ENCODE measurements at places on chromosomes 1 and 21.
A peak's percentile ranks its signal among the peaks of the same experiment; 100 is the strongest.

GRCh38 chr1:201357636-201358348 lies 19.7 kb downstream of the TNNT2 start:
- DNase-seq: no peak

DNA sequence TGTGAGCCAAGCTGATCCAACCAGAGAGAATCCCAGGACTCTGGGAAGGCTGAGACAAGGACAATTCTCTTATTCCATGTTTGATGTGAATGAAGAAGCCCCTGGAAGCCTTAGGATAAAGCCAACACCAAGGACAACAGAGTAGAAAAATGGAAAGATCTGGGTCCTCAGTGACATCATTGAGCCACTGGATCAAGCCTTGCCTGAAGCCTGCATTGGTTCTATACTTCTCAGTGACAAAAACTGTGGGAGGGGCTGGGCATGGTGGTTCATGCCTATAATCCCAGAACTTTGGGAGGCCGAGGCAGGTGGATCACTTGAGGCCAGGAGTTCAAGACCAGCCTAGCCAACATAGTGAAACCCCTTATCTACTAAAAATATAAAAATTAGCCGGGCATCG lies 15.6 kb downstream of the ARHGEF19 start:
- DNase-seq: no peak

GRCh38 chr1:8092657-8093056 lies 66.5 kb upstream of the ERRFI1 start:
- DNase-seq: no peak

GRCh38 chr21:36749935-36750575 lies 51.1 kb downstream of the SIM2 start:
- no peak for DNase-seq

DNA sequence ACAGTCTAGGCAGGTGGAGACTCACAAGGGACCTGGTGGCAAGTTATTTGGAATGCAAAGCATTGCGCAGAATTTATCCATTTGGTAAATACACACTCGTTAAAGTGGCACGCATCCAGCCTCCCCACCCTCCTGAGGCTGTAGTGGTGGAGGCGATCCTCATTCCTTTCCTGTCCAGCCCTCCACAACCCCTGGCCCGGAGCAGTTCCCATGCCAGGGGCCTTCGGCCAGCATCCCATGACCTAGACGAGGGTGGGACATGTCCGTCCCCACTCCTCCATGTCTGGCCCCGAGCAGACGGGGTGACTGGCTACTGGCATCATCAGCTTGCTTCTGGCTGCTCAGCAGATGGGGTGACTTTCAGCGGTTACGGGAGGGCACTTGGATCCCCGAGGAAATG lies 281.5 kb upstream of the VAMP3 start:
- no peak for DNase-seq

GRCh38 chr1:51527144-51527543 lies 8.1 kb upstream of the EPS15 start:
- no peak for DNase-seq

- peak; percentile 55 for DNase-seq
Observed at GRCh38 chr1:44628962-44629756, 45.1 kb downstream of the TMEM53 start.

Data from choroid plexus epithelial cell (primary cell).